ENCODE measurements at places on chromosomes 6 and 20.

- no peak for DNase-seq
These were observed 11.6 kb upstream of the TAAR9 start for GRCh38 chr6:132526461-132526860.

GRCh38 chr6:127195833-127196232 lies 70.8 kb upstream of the RNF146 start:
- no peak for DNase-seq

GRCh38 chr20:42565235-42565995 lies 624.3 kb downstream of the PTPRT start:
- DNase-seq, result no peak

DNA sequence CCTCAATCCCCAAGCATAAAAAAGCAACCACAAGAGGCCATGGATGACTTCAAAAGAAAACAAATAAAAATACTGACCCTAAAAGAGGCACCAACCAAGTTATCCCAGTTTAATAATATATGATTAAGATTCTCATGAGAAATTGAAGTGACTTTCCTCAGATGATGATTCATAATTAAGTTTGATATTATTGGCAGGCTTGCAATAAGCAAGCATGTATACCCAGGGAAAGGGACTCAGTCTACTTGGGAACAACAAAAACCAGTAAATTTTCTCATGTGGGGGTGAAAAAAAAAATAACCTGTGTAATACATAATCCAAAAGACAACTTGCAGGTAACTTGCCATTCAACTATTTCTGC lies 19.6 kb downstream of the JAG1 start:
- no peak for DNase-seq

- DNase-seq, result peak; percentile 15
These were observed 23.1 kb downstream of the GNAS start for GRCh38 chr20:58875541-58876134.

DNA sequence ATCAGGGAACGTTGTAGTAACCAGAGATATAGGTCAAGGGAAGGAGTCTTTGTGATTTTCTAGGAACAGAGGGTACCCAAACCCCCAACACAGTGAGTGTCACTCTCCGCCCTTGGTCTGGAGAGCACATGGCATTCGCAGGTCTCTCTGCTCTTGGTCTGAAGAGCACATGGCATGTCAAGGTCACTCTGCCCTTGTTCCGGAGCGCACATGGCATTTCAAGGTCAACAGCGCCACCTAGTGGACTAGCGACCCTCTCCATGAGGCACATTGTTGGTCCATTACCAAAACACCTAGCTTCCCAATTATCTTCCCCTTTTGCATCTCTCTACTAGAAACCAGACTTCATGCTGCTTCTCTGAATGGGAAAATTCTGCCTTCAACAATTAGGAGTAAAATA lies 260.0 kb downstream of the C6orf118 start:
- peak; percentile 35 for DNase-seq

DNA sequence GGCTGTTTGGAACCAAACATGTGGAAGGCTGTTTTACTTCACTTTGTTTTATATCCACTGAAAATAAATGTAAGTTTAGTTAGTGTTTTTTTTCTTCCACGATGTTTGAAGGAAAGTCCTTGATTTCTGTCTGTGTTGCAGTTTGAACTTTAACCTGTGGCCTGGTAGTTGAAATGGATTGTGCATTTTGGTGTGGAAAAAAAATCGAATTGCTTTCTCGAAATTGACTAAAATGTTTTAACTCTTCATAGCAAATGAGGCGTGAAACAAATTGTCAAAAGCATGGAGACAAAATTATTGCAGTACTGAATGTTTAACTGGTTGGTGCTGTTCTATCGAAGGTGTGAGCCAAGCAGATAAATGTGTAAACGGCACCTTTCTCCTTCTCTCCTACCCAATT lies 24.5 kb downstream of the ARID1B start:
- no peak for DNase-seq

GRCh38 chr6:99026135-99026534 lies 78.4 kb upstream of the FBXL4 start:
- no peak for DNase-seq

GRCh38 chr6:163686301-163686700 lies 271.8 kb downstream of the QKI start:
- no peak for DNase-seq

- peak; percentile 50 for DNase-seq
These were observed 32.7 kb upstream of the MAP7 start for GRCh38 chr6:136582711-136583471.

- no peak for DNase-seq
These were observed 45.8 kb upstream of the VSTM2L start for GRCh38 chr20:37856932-37857660.

DNA sequence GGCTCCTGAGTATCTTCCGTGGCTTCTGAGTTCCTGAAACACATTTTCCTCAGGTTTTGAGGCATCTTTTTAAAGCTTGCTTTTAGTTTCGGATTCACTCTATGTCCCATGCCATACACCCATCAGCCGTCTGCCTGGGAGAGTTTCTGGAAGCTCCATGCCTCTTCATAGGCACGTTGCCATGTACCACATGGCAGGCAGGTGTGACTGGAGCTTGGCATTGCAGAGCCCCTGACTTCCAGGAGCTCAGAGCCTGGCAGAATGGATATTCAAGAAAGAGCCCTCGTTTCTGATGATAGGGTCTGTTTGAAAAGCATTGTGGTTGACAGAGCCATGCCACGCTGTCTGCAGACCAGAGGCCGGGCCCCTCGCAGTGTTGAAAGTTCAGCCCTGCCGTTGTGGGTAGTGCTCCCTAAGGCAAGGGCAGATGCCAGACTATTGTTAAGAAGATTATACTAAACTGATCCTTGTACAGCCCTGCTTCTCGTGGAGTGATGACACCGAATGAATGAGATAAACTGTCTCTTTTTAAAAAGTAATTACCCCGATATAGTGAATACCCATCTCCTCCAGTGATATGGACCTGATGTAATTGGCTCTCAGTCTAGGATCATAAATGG lies 100.0 kb downstream of the RPP40 start:
- no peak for DNase-seq

GRCh38 chr6:100460650-100461204 lies 4.0 kb downstream of the SIM1 start:
- DNase-seq, result peak; percentile 67

GRCh38 chr6:19037607-19038006 lies 650.5 kb downstream of the RNF144B start:
- DNase-seq, result no peak

DNA sequence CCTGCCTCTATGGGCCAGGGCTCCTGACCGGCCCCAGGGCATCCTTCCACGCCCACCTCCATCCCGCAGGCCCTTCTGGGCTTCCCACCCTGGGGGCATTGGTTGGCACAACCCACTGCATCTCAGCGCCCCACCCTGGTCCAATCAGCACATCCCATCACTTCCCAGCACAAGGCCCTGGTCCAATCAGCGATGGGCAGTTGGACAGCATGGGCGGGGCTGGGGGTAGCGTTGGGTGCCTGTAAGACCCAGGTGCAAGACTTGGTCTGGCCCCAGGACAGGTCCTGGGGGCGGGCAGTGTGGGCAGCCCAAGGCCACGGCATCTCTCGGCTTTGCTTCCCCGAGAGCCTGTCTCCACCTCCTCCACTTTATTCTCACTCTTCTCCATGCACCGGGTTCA lies 298.5 kb downstream of the BMP7 start:
- no peak for DNase-seq

DNA sequence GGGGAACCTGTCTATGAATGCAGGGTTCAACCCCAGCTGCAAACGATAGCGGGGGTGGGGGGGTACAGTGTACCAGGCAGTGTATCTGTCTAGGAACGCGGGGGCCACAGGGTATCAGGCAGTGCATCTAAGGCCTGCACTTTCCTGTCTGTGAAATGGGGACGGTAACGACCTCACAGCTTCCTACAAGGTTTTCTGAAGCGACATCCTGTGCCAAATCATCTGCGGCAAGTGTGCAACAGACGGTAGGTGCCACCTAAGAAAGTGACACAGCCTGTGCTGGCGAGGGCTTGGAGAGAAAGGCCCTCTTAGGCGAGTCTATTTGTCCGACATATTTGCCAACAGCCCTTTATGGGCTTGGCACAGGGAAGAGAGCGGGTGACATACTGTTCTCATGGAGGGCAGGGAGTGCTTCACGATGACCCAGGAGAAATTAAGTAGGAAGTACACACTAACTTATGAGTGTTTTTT lies 3.8 kb downstream of the DIDO1 start:
- DNase-seq, result no peak

- DNase-seq, result no peak
These were observed 330.6 kb upstream of the MARCKS start for GRCh38 chr6:113526553-113526952.

- no peak for DNase-seq
These were observed 24.0 kb downstream of the PBOV1 start for GRCh38 chr6:138194287-138194686.

DNA sequence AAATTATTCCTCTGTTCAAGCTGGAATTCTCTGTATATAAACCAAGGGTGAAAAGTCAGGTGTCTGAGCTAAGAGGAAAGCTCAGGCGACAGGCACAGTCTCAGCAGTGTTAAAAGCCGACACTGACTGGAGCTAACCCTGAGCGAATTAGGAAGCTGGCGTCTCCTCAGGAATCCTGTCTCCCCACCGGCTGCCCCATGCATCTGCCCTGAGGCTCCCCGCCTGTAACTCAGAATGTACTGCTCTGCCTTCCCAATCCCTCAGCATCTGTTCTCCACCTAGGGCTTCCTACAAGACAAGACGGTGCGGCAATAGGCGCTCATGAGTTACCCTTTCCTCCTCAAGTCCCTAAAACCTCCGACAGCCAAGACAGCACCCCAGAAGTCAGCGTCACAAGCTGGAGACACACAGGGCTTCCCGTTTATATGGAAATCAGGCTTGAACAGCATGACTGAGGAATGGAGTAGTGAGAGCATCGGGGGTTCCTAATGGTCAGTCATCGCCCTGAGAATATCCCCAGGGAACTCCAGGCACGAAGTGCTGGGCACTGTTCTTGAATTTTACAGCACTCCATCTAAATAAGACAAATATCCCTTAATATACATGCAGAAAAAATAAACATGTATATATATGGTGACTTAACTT lies 33.5 kb downstream of the WDR27 start:
- no peak for DNase-seq

DNA sequence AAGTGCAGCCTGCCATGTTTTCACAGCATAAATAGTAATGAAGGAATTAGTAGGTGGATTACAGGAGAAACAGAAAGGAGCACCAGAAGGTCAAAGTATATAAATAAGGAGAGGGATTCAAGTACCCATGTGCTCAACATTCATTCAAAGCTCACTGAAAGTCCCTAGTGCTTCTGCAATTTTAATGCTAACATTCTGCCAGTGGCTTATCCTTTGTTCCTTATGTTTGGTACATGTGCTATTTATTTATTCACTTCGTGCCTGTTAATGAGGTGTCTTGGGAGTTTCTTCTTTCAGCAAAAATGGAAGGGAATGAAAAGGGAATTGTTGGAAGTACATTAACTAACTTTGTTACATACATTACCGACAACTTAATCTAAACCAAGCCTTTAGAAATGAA lies 105.7 kb downstream of the CRYBG1 start:
- DNase-seq, result no peak

- no peak for DNase-seq
These were observed 205.2 kb upstream of the MARCKS start for GRCh38 chr6:113651920-113652319.

GRCh38 chr6:155303361-155303870 lies 10.9 kb downstream of the TFB1M start:
- no peak for DNase-seq

GRCh38 chr6:95877480-95877879 lies 138.3 kb upstream of the FUT9 start:
- DNase-seq, result no peak

GRCh38 chr20:36269507-36269906 lies 33.2 kb downstream of the AAR2 start:
- no peak for DNase-seq

DNA sequence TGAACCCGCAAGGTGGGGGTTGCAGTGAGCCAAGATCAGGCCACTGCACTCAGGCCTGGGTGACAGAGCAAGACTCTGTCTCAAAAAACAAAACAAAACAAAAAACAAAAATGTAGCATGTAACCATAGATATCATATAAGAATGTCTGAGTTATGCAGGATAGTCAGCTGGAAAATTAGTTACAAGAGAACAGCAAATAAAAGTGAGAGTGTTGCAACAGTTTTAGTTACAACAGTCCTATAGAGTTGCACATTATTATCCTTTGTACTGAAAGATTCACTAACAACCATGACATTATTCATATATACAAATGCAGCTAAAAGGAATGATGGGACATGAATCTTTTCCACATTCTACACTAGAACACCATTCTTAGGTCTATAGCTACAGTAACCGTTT lies 16.4 kb downstream of the RNF24 start:
- no peak for DNase-seq

- DNase-seq, result no peak
These were observed 523 bp downstream of the CPXM1 start for GRCh38 chr20:2799688-2800520.

Data from ACHN (cell line).